ENCODE measurements at places on chromosomes 7 and 10.

DNA sequence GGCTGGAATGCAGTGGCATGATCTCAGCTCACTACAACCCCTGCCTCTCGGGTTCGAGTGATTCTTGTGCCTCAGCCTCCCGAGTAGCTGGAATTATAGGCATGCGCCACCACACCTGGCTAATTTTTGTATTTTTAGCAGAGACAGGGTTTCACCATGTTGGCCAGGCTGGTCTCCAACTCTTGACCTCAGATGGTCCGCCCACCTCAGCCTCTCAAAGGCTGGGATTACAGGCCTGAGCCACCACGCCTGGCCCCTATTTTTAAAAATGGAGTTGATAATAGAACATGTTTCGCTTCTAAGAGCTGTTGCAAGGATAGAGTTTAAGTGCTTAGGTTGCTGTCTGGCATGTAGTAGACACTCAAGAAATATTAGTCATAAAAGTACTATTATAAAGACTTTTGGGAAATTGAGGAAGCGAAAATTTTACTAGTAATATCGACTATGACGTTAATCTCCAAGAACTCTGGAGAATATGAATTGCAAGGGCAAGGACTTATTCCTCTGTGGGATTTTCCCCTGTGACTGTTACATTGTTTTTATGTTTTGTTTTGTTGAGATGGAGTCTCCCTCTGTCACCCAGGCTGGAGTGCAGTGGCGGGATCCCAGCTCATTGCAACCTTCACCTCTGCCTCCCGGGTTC lies 7.9 kb downstream of the GTF2I start:
- no peak for DNase-seq

DNA sequence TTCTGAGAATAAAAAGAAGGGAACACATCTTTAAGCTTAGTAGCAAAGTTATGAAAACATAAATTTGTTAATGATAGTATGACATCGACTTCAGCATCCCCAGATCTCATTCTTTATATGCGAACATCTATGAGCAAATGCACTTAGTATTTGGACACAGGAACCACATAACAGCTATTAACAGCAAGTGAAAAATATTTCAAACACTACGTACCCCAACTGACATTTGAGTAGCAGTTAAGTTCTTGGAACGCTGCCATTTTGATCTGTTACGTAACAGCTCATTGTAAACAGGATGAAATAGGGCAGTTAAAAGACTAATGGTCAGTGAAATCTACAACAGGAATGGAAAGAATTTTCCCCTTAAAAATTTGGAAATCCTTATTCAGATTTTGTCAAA lies 428.9 kb downstream of the TNS3 start:
- no peak for DNase-seq

- no peak for DNase-seq
These were observed 172.3 kb downstream of the PTPRN2 start for GRCh38 chr7:158415316-158415715.

GRCh38 chr7:73489976-73490375 lies 32.1 kb downstream of the BAZ1B start:
- DNase-seq = no peak

- peak; percentile 61 for DNase-seq
These were observed 12.3 kb downstream of the DDC start for GRCh38 chr7:50552921-50553320.

GRCh38 chr10:13528123-13528874 lies 515 bp downstream of the BEND7 start:
- DNase-seq = peak; percentile 68

- no peak for DNase-seq
These were observed 657.3 kb downstream of the TYW1 start for GRCh38 chr7:67653856-67654454.

GRCh38 chr7:37216923-37217322 lies 231.7 kb downstream of the ELMO1 start:
- no peak for DNase-seq

DNA sequence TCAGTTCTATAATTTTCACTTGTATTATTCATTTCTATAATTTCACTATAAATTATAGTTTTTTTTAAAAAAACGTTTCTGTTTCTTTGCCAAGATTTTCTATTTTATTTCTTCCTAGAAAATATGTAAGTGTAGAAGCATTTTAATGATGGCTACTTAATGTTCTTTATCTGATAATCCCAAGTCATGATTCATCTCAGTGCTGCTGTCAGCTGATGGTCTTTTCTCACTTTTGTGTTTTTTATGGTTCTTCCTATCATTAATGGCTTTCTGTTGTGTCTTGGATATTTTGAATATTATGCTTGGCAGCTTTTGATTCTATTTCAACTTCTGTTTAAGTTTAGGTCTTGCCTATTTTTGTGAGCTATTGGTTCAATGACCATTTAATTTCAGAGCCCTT lies 268.6 kb downstream of the BAMBI start:
- DNase-seq = no peak

- DNase-seq = no peak
These were observed 87.1 kb downstream of the KAT6B start for GRCh38 chr10:74913377-74913979.

- DNase-seq = no peak
These were observed 654.2 kb downstream of the REEP3 start for GRCh38 chr10:64175271-64175962.

DNA sequence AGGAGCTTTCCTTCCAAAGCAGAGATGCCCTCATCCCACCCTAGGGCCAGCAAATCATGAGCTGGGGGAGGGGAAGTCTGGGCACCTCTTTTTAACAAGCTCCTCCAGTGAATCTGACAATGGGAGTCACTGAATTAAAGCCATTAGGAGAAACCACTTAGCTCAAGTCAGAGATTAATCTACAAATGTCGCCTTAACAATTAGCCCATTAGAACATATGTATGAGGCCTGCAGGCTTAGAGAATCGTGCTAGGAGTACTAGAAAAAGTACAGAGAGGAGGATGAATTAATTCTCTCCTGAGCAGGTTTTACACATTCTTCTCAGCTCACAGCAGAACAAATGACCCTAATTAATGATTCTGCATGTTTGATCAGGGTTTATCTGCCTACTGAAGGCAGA lies 381.3 kb downstream of the KCNMA1 start:
- no peak for DNase-seq

- DNase-seq = peak; percentile 55
These were observed 22.6 kb downstream of the KCNMA1 start for GRCh38 chr10:77614778-77615625.

- DNase-seq = no peak
These were observed 59.6 kb upstream of the ZNF33B start for GRCh38 chr10:42697926-42698325.

DNA sequence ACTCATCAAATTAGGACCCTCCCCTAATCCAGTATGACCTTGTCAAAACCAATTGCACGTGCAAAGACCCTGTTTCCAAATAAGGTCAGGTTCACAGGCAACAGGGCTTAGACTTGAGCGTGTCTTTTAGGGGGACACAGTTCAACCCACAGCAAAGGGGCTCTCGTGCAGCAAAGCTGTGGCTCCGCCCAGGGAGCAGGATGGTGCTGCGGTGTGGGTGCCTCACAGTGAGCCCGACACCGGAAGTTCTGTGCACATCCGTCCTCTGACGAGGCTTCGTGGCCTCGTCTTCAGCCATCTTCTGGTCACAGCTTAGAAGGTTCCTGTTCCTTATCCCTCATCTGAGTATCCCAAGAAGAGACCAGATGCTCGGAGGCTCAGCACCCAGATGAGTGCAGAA lies 509.2 kb upstream of the FOXK1 start:
- no peak for DNase-seq

- DNase-seq = peak; percentile 69
These were observed at the start of gene TMUB1 for GRCh38 chr7:151083071-151083823. Gene TMUB1, minus strand, starts transcription at chr7:151083493. Its CDS starts 930 bp downstream, at chr7:151082563.

DNA sequence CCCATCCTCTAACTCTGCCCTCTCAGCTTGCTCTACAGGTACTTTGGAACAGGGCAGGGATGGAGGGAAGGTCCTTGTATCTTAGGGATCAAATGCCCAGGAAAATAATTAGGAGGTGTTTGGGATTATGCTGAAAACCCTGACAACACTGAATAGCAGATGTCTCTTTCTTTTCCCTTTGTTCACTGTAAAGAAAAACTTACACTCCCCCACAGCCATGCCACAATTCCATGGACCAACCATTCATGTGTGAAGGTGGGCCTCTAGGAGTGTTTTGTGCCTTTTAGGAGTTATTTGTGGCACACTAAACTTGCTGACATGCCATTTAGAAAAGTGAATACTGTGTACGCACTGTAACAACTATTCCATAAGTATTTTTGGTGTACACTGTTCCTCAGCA lies 108.1 kb downstream of the SNX10 start:
- no peak for DNase-seq

- DNase-seq = peak; percentile 63
These were observed 35.4 kb downstream of the TRIL start for GRCh38 chr7:28922624-28923331.

DNA sequence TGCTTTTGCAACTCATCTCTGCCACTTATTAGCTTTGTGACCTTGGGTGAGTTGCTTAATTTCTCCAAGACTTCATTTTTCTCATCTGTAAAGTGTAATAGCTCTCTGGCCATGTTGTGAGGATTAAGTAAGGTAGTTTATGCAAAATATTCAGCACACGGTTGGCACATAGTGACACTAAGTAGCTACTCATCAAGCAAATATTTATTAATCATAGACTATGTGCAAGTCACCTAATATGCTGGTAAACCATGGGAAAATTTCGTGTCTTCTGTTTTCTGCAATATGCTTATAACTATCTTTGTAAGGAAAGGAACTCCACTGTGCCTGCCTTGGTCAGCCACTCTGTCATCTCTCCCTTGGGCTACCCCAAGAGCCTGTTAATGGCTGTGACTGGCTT lies 50.3 kb upstream of the EGR2 start:
- DNase-seq = no peak

DNA sequence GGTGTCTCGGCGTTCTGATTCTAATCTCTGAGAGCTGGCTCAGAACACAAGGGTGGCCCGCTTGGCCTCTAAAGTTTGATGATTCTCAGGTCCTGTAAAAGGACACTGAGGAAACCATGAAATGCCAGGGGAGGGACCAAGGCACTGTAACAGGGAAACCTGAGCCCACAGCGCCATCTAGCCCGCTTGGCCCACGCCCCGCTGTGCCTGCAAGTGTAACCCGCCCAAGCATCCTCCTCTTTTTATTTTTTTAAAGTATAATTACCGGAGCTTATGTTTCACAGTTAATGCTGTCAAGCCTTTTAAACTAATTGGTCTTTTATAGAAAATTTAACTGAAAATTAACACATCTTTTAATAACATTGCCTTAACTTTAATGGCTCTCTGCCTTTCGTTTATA lies 734.7 kb downstream of the KCNMA1 start:
- DNase-seq = peak; percentile 55

- no peak for DNase-seq
These were observed 10.6 kb upstream of the GIMAP4 start for GRCh38 chr7:150556521-150557138.

GRCh38 chr7:2309889-2310331 lies 4.3 kb downstream of the SNX8 start:
- peak; percentile 52 for DNase-seq

GRCh38 chr10:113735913-113736312 lies 15.6 kb upstream of the PLEKHS1 start:
- DNase-seq = peak; percentile 67

- no peak for DNase-seq
These were observed 173.9 kb downstream of the USP6NL start for GRCh38 chr10:11437391-11438142.

DNA sequence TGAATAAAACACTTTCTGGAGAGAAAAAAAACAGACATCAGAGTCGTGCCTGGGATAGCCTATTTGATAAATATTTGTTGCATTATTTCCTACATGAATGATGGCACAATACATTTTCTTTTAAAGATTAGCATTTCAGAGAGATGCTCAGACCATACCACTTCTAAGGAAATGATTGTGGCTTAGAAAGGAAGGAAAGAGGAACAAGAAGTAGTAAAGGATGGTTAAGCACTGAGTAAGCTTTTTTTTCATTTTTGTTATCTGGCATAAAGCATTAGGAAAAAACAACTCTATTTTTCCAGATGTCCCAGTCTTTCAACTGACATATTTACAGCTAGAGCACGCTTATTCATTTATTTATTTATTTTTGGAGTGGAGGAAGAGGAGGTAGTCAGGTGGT lies 258.8 kb upstream of the TEX47 start:
- DNase-seq = no peak

- DNase-seq = no peak
These were observed 175.4 kb downstream of the CELF2 start for GRCh38 chr10:11193001-11193551.

GRCh38 chr10:90328896-90329295 lies 528.9 kb downstream of the HTR7 start:
- DNase-seq = no peak

GRCh38 chr7:99559175-99559915 lies 903 bp downstream of the ZNF655 start:
- DNase-seq = peak; percentile 7

GRCh38 chr7:133753513-133753912 lies 373.6 kb upstream of the LRGUK start:
- no peak for DNase-seq

DNA sequence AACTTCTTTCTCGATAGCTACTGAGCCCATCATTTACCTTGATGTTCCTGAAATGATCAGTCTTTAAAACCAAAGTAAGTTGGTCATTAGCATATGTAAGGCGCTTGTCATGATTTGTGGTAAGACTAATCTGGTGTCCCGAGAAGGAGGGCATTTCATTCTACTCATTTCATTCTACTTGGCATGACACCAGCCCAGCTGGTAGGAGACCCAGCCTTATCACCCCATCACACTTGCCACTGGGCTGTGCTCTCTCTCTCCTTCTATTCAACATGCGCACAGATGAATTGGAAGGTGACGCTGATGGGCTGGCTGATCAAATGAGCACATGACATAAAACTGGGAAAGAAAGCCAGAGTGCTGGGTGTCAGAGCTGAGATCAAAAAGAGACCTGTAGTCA lies 65.7 kb downstream of the CRTAC1 start:
- DNase-seq = no peak

DNA sequence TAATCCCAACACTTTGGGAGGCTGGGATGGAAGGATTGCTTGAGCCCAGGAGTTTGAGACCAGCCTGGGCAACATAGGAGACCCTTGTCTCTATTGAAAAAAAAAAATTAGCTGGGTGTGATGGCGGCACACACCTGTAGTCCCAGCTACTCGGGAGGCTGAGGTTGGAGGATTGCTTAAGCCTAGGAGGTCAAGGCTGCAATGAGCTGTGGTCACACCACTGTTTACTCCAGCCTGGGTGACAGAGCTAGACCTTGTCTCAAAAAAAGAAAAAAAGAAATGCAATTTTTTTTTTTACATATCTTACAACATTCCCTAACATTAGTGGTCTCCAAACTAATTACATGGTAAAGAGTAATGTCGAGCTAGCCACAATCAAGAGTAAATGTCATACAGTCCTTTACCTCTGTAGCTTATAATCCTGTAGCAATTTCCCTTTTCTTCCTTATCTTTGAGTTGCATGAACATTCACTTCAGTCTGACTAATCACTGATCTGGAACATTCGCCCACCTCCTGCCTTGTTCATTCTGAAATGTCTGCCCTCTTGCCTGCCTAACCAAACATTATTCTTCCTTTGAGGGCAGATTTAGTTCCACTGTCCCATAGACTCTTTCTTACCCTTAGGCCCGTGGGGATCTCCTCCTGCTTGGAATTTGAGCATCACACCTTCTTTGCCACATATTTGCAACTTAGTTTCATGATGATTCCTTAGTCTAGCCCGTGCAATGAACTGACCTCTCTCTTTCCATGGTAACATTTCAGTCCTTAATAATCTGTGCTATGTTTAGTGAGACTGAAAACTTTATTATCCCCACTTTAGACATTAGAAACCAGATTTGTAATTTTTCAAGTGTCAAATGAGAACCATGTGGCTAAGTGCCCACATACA lies 4.8 kb upstream of the VCL start:
- DNase-seq = no peak

GRCh38 chr7:106756884-106757283 lies 95.9 kb upstream of the CCDC71L start:
- DNase-seq = no peak

- no peak for DNase-seq
These were observed 806.9 kb upstream of the SORCS1 start for GRCh38 chr10:107971411-107971810.

Measured in T47D (cell line).